Activated naive CD8-positive, alpha-beta T cell treated with anti-CD3 and anti-CD28 coated beads, Interleukin-2, amount 10 ng/mL, durations not matched to agents 7 days and 5 days (primary cell): ENCODE measurements at places on chromosomes 1 and 21.

- no peak for DNase-seq
Observed at GRCh38 chr1:60265560-60266535, 192.3 kb upstream of the C1orf87 start.

GRCh38 chr1:110600716-110601115 is 5.4 kb downstream of the KCNA2 start:
- no peak for DNase-seq

GRCh38 chr1:35603468-35603867 is 30.4 kb downstream of the TFAP2E start:
- no peak for DNase-seq

GRCh38 chr1:183023601-183024316 is 539 bp downstream of the LAMC1 start:
- peak; percentile 58 for DNase-seq

- DNase-seq = no peak
Observed at GRCh38 chr1:4692437-4692836, 38.0 kb downstream of the AJAP1 start.

- no peak for DNase-seq
Observed at GRCh38 chr1:30855686-30856259, 52.8 kb downstream of the SDC3 start.

DNA sequence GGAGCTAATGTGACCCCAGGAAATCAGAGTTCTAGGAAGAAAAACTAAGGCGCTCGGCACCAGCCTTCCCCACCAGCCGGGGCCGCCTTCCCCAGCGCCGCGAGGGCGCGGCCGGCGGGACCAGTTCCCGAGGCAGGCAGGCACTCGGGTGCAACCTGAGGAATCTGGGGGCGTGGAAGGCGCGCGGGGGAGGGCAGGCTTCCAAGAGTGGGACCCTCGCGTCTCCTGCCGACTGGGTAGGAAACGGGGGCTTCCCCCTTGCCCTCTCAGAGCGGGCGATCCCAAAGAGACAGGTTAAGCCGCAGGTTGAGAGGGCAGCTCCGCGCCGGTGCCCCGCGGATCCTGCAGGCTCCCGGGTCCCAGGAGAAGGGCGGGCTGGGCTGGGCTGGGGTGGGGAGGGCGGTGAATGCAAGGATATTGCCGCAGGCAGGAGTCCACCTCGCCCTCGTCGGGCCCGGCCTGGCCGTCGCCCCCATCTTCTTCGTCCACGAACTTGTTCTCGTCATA is 431 bp downstream of the ARPC5 start:
- DNase-seq = peak; percentile 59
